ENCODE measurements at places on chromosomes 7 and 10.

GRCh38 chr10:43417950-43418768 is 9.2 kb upstream of the HNRNPF start:
- no peak for DNase-seq

DNA sequence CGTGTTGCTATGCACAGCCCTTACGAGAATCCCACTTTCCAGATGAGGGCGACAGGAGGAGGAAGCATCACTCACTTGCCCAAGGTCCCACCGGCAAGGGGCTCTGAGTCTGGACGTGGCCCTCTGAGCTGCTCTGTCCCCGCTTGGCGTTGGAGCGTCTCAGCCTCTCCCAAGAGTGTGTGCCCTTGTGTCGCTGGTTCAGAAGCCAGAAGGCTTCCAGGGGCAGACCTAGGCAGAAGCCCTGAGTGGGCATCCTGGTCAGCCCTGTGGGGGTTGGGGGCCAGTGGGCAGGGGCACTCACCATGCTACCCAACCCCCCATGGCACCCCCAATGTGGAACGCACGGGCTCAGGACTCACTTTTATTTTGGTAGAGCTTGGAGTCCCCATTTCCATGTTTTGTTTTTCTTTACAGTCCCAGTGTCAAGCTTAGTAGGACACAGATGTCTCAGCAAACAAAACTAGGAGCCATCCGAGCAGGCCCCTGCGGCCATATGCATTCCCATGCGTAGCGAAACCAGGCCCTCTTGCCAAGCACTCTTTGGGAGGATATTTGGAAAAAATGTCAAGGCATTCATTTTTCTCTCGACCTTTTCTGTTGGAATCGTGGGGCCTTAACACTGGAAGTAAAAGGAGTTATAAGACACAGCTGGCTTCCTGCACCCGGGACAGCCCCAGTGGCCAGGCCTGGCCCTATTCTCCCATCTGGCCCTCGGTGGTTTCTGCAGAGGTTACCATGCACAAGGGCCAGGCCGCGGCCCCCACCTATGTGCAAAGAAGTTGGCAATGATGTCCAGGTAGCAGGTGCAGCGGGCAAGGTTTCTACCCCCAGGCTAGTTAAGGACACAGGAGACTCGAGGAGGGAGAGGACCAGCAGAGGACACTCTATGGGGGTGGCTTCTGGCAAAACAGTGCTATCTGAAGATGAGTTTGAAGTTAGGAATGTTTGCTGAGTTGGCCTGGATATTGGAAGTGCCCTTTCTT is 97.0 kb downstream of the LHPP start:
- no peak for DNase-seq

GRCh38 chr10:79275431-79275851 is 71.8 kb upstream of the PPIF start:
- DNase-seq = peak; percentile 70

GRCh38 chr10:50636618-50637579 is 13.1 kb upstream of the SGMS1 start:
- DNase-seq = no peak

DNA sequence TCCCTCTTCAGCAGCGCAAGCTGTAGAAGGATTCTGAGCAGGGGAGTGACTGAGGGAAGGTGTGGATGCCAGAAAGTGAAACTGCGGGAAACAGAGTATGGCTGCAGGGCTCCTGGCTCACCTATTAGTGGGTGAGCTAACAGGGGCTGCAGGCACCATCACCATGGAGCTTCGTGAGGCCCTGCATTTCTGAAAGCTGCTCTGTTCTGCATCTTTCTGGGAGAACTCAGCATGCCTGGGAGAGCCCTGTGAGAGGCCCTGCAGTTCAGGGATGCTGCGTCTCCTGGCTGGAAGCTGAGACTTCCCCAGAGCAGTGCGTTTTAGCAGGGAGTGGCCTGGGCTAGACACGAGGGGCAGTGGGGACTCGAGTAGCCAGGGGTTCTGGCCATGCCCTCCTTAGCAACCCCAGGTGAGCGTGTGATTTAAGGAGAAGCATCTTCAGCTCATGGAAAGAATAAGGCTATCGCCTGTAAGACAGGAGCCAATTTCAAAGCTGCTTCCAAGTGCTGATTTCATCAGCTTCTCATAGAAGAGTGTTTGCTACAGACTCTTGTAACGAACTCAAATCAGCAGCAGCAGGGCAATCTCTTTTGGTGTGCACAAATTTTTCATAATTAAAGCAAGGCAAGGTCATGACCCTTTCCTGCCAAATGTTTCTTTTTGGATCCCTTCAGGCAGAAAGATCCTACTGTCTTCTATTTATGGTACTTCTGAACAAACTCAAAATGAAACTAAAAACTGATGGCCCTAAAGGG is 293.6 kb upstream of the ZNF32 start:
- no peak for DNase-seq

DNA sequence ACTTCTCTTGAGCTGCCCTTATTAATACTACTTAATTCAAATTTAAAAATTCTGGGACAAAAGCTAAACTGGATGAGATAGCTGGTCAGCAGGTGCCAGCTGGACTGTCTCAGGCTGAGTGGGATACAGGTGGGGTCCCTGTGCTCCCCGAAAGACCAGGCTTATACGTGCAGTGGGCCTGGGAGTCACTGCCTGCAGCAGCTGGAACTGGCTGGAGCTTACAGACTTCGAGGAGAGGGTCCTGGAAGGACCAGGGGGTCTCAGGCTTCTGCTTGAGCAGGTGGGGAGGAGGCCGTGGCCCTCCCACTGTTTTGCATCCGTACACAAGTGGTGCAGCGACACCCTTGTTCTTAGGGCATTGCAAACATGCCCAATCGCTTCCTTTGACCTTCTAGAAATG is 203.7 kb downstream of the GLRX3 start:
- no peak for DNase-seq

DNA sequence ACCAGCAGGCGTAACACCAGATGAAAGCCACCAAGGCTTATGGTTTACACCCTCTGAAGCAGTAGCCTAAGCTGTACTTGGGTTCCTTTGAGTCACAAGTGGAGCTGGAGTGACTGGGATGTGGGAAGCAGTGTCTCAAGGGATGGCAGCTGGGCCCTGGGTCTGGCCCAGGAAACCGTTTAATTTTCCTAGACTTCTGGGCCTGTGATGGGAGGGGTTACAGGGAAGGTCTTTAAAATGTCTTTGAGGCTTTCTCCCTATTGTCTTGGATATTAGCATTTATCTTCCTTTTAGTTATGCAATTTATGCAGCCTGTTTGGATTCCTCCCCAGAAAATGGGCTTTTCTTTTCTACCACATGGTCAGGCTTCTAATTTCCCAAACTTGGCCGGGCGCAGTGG is 568.2 kb downstream of the ANKRD7 start:
- DNase-seq = no peak

DNA sequence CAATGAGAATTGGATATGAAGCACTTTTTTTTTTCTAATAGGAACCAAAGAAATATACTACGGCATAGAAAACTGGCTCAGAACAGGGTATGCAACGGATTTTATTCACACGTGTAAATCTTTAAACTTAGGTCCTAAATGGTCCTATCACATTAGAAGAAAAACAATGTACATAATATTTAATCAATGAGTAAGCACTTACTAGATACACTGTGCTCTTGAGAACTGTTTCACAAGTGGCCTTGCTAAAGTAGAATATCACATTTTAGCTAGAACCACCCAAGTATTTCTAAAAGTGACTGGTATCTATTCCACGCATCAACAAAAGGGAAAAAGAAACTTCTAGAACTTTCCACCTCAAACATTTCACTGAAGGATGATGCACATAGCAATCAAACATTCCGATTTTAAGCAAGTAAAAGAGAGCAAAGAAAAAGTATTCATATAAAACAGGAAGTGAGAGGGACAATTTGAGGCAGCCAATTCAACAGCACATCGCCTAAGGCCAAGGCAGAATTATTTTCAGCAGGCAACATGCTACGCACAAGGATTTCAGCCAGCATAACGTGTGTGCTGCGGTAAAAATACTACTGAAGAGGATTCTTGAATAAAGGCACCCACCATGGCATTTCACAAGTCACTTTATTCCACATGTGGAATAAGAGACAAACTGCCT is 55.8 kb downstream of the PARD3 start:
- no peak for DNase-seq

DNA sequence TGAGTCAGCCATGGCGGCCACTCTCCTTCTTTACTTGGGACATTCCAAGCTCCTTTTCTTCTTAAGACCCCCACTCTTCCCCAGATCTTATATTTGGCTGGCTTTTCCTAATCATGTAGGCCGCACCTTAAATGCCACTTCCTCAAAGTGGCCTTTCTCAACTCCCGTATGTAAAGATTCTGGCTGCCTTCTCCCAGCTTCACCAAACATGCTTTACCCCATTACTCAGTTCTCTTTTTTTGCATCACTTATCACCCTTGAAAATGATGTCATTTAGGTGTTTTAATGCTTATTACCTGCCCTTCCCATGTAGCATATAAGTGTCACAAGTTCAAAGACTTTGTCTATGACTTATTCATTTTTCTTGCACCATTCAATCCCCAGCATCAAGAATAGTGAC is 810.1 kb upstream of the CELF2 start:
- no peak for DNase-seq

DNA sequence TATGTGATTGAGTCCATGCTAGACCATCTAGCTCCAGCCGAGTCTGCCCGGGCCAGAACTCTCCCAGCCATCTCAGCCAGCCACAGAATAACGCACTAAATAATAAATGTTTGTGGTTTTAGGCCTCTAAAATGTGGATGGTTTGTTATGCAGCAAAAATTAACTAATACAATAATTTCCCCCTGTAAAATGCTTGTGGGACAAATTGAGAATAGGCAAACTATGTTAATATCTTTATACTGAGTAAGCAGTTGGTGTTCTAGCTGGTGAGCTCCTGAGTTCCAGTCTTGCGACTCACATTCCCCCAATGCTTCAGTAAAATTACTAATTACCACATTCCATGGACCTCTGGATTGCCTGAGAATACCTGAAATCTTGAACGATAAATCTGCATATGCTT is 316.8 kb upstream of the NFE2L3 start:
- DNase-seq = no peak

- DNase-seq = peak; percentile 70
Observed at GRCh38 chr7:332646-333392, 42.8 kb downstream of the FOXL3 start.

- DNase-seq = no peak
Observed at GRCh38 chr10:26296360-26296759, 79.8 kb downstream of the GAD2 start.

DNA sequence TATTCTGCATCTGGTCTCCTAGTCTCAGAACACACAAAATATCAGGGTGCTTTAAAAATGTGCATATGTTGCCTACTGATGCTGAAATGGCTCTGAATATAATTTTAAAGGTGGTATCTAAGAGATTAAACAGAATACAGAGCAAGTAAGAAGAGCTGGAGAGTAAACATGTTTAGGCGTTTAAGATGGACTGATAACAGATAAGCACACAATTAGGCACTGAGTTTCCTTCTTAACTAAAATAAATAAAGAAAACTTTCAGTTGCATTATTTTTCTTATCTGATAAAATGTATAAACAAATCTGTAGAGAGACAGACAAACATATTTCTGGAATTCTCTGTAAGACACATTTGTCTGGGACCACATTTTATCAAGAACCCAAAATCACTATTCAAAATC is 35.6 kb upstream of the DGKB start:
- no peak for DNase-seq

DNA sequence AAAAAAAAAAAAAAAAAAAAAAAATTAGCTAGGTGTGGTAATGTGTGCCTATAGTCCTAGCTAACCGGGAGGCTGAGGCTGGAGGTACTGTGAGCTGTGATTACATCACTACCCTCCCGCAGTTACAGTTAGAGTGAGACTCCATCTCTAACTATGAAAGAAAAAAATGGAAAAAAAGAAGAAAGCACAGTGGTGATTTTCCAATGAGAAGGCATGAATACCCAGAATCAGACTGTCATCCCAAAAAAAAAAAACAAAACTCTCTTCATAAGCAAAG is 269.9 kb upstream of the MKLN1 start:
- no peak for DNase-seq

GRCh38 chr10:26488344-26488743 is 50.2 kb downstream of the APBB1IP start:
- DNase-seq = no peak

DNA sequence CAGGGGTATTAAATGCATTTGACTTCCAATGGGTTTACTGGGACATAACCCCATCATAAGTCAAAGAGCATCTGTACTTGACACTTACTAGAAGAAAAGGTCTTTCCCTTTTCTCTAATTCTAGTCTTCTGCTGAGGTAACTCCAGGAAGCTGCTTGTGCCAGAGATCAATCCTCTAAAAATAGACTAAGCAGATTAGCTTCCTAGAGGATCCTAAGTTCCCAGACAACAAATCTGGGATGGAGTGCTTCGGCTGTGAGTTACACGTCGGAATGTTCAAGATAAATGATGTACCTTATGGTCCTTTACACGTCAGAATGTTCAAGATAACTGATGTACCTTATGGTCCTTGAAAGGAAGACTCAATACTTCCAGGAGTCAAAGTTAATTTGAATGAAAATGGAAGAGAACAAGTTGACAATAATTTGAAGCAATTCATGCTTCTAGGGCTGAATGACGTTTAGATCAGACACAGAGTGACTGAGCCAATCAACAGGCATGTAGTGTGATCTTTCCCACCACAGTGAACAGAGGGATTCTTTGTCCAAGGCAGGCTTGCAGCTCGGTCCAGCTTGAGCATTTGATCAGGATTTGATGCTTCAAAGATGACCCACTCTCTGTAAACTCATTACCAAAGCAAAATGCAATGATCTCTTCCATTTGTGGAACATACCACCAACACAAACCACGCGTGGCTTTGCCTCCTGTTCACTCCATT is 63.8 kb downstream of the SLC37A3 start:
- no peak for DNase-seq

DNA sequence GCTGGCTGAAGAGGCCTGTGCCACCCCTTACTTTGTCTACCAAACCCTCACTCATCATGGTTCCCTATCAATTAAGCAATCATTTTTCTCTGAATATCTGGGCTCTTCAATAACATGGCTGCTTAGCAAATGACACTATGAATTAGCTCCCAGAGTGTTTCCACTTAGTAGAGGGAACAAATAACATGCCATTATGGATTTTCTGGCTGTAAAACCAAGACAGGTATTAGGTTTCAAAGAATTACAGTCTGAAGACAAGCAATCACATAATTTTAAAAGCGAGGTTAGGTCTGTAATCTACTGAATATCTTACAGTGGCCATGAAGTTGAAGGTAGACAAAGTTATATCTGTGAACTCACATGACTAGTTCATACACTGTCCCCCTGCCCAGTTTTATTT is 220.8 kb upstream of the PHYHIPL start:
- DNase-seq = no peak

GRCh38 chr10:132711613-132712121 is 74.3 kb downstream of the NKX6-2 start:
- DNase-seq = no peak

DNA sequence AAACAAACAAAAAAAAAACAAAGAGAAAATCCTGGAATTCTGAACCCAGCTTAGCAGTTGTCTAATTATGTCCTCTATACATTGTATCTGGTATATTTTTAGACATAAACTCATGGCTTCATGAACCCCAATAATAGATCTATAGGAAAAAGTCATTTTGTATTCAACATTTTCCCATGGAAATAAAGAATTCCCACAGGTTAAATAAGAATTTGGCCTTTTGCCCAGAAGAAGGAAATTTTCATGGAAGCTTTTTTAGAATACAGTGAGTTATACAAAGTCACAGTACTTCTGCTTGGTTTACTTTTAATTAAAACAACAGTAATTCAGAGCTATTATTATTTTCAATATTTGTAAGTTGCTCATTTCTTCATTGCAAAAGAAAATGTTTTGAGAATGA is 2.1 kb upstream of the PRKG1 start:
- DNase-seq = no peak

GRCh38 chr7:47709051-47709450 is 127.1 kb upstream of the TNS3 start:
- DNase-seq = no peak

- no peak for DNase-seq
Observed at GRCh38 chr7:19407270-19407669, 262.0 kb upstream of the FERD3L start.

GRCh38 chr7:31335161-31335856 is 5.2 kb downstream of the NEUROD6 start:
- no peak for DNase-seq

Measured in brain (organoid and tissue), 16 donors.